ENCODE measurements at places on chromosomes 1 and 21.

- no peak for DNase-seq
Measured at GRCh38 chr21:17101696-17102095, 411.1 kb upstream of the CXADR start.

GRCh38 chr21:31354604-31355443, 10.8 kb upstream of the TIAM1 start:
- peak; percentile 49 for DNase-seq

DNA sequence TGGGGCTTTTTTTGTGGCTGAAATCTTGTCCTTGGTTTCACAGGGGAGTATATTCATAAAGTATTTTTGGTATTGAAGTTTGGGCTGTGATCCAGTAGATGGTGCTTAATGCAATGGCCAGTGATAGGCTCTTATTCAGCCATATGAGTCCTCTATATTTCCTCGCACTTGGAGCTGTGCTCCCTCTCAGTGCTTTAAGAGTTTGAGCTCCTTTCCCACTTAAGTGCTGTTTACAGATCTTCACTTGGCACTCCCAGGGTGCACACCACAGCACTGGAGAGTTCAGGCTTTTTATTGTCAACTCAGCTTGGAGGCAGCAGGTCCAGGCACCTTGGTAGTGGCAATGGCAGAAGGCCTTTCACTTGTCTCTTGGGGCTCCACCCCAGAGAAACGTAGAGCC, 54.9 kb downstream of the DRAM2 start:
- DNase-seq = no peak

- DNase-seq = no peak
Measured at GRCh38 chr1:155256058-155256852, 972 bp upstream of the ENTREP3 start.

- DNase-seq = no peak
Measured at GRCh38 chr1:160137216-160137862, 14.1 kb upstream of the ATP1A4 start.

DNA sequence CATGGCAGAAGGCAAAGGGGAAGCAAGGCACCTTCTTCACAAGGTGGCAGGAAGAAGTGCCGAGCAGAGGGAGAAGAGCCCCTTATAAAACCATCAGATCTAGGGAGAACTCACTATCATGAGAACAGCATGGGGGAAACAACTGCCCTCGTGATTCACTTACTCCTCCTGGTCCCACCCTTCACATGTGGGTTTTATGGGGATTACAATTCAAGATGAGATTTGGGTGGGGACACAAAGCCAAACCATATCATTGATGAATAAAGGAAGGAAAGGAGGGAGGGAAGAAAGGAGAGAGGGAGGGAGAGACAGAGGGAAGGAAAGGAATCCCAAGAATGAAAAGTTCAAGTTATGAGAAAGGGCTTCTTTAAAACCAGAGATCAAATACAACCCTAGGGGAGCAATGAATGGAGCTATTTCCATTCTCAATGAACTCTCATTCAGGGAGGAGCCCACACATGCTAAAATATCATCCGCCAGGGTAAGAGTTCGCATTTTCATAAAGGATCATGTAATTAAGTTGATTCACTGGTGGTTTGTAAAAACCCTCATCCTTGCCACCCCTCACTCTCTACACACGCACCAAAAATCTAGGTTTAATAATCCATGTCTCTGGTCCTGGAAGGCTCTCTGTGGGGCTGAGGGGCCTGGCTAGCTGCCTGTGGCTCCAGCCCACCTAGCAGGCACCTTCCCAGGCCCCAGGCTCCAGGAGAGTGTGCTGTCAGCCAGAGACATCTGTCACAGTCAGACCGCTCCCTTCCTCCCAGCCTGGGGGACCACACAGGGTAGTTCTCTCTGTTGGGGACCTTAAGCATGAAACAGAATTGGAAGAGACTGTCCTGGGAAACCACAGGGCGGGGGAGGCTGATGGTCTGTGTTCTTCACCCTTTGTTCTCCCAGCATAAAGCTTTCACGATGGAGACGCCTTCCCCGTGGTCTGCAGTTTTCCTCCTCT, 94.0 kb downstream of the CCDC185 start:
- no peak for DNase-seq

GRCh38 chr1:208298593-208299269, 54.5 kb upstream of the PLXNA2 start:
- no peak for DNase-seq

DNA sequence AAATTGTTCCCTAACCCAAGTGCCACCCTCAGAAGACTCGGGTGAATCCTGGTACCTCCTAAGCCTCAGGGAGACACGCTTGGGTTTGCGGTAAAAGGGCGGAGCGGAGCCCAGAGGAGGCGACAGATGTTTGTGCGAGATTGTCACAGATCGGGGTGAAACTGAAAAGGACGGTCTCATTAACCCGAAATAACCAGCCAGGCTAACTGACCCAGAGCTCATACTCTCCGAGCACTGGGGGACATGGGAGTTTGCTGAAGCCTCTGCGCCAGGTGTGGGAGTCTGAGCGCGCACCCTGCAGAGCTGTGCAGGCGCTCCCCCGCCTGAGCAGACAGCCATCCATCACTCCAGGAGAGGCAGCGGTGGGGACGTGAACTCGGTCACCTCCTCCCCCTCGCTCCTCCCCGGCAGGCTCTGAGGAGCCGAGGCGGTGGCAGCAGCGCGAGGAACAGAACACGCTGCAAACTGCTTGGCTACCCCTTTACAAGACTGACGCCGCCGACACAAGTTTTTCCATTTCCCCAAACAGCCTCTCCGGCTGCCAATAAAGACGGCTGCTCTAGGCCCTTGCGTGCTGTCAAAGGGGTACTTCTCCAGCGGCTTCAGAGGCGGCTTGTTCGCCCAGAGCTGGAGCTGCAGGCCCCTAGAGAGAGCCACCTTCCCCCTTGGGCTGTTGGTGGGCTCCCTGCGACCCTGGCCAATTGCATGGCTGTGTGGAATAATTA, 43.5 kb downstream of the RRAGC start:
- DNase-seq = no peak

- DNase-seq = peak; percentile 92
Measured at GRCh38 chr21:29342363-29342957, 43.7 kb downstream of the BACH1 start.

All from AG10803 (cell line).